ENCODE measurements at places on chromosomes 13 and 19.
A peak's percentile ranks its signal among the peaks of the same experiment; 100 is the strongest.

GRCh38 chr13:48126944-48127830 is 32.3 kb upstream of the MED4 start:
- DNase-seq, result peak; percentile 46

DNA sequence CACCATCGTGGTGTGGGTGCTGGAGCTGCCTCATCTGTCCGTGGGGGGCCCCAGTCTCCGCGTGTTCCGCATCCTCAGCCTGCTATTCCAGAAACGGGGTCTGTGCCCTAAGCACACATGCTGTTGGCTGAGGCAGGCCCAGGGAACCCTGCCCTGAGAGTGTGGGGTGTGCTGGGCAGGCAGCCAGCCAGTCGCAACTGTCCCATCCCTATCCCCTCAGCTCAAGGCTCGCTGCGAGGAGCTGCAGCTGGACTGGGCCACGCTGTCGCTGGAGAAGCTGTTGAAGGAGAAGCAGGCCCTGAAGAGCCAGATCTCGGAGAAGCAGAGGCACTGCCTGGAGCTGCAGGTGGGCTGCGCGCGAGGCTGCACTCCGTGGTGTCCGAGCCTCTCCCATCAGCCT is 21.9 kb downstream of the PLEKHJ1 start:
- no peak for DNase-seq

GRCh38 chr13:56201834-56202233 is 938.9 kb upstream of the PRR20A start:
- DNase-seq, result no peak

DNA sequence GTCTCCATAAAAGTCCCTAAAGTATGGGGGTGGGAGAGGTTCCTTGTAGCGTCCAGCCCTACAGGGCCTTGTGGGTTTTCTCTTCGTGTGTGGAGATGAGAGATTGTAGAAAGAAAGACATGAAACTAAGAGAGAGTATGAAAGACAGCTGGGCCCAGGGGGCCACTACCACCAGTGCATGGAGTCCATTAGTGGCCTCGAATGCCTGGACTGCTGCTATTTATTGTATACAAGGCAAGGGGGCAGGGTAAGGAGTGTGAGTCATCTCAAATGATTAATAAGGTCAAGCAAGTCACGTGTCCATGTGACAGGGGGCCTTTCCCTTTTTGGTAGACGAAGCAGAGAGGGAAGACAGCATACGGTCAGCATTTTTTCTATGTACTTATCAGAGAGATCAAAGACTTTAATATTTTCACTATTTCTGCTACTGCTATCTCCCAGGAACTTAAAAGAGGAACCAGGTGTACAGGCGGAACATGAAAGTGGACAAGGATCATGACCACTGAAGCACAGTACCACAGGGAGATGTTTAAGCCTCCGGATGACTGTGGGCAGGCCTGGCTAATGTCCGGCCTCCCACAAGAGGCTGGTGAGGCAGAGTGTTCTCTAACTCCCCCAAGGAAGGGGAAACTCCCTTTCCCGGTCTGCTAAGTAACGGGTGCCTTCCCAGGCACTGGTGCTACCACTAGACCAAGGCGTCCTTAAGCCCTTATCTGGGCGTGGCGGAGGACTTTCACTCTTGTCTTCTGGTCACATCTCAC is 25.5 kb downstream of the FGF21 start:
- DNase-seq, result no peak

GRCh38 chr13:79231887-79232286 is 174.2 kb downstream of the RBM26 start:
- DNase-seq, result no peak

DNA sequence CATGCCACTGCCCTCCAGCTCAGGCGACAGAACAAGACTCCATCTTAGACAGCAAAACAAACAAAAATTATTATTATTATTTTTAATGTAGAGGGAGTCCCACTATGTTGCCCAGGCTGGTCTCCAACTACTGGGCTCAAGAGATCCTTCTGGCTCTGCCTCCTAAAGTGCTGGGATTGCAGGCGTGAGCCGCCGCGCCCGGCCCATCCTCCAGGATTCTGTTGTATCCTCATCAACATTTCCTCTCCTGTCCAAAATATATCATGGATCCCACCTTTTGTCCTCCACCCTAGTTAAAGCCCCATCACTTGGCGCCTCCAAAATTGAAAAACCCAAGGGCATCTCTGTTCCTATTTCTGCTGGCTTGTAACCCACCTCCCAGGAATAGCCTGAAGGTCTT is 1.2 kb downstream of the ZNF784 start:
- no peak for DNase-seq

GRCh38 chr13:90763476-90764150 is 583.9 kb upstream of the MIR17HG start:
- DNase-seq, result no peak

- DNase-seq, result no peak
Measured at GRCh38 chr19:19745496-19746285, 12.8 kb upstream of the ZNF14 start.

DNA sequence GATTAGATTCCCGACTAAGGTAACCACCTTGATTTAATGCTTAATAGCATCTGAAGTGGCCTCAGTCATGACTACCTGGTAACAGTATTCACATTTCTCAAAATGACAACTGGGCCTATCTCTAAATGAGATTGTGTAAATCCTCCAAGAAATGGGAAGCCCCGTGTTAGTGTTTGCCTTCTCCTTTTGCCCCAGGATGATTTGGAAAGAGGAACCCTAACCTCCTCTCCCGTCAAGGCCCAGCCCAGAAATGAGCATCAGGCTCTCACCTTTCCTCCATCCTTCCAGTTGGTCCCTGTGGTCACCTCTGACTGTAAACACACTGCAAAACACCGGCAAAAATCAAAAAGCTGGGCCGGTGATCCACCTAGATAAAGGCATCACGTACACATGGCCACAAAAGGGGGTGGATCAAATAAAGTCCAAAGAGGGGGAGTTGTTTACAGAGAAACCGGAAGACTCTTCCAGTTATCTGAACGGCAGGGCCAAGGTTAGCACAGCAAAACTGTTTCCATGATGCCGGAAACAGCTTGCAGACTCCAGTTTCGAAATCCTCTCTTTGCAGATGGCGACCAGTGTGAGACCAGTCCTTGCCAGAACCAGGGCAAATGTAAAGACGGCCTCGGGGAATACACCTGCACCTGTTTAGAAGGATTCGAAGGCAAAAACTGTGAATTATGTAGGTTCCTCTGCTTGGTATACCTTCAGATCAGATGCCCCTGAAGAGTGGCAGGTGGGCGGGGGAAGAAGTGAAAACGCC is 16.4 kb downstream of the F10 start:
- no peak for DNase-seq

- DNase-seq, result peak; percentile 22
Measured at GRCh38 chr19:32318884-32319520, 26.4 kb upstream of the ZNF507 start.

- no peak for DNase-seq
Measured at GRCh38 chr19:16601378-16602052, 26.5 kb downstream of the MED26 start.

Measured in activated CD8-positive, alpha-beta T cell treated with anti-CD3 and anti-CD28 coated beads, Interleukin-2, amount 10 ng/mL, durations not matched to agents 7 days and 5 days (primary cell).